Lung (tissue), 17 donors: ENCODE measurements at places on chromosomes 6 and 20.
A peak's percentile ranks its signal among the peaks of the same experiment; 100 is the strongest.

DNA sequence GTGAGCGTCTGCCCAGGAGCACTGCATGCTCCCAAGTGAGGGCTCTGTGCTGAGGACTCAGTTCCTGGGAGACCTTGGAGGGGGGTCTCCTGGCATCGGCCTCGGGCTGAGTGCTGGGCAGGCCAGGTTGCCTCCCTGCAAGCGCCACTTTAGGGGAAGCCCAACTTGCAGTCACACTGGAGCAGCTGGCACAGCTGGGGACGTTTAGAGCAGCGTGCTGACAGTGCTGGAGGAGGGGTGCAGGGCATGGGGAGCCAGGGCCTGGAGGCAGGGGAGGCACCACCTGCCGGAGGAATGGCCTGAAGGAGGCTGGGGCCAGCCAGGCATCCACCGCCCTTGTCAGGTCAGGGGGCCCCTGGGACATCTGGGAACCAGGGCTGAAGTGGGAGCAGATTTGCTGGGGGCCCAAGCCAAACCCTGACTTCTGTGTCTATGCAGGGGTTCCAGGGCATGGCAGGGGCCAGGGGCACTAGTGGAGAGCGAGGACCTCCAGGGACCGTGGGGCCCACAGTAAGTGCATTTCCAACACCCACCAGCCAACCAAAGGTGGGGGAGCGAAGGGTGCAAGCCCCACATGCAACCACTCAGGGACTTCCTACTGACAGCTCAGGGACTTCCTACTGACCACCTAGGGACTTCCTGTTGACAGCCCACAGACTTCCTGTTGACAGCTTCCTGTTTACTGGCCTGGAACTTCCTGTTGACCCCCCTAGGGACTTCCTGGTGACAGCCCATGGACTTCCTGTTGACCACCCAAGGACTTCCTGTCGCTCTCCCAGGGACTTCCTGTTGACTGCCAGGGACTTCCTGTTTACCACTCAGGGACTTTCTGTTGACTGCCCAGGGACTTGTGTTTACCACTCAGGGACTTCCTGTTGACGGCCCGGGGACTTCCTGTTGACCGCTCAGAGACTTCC, 33.6 kb downstream of the COL20A1 start:
- DNase-seq, result no peak

DNA sequence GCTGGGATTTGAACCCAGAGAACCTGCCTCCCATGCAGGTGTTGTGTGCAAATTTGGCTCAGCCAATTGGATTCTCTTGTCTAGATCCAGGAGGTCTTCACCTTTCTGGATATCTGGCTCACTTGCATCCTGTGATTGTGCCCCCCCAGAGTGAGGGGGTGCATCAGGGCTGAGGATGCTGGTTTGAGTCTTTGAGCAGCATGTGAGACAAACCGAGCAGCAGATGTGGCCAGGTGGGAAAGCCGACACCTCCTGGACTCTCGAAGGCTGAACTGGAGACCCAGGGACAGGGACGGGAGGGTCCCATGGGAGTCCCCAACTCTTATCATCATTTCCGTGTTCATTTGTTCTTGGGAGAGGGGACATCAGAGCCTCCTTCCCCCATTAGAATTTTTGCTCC, 30.6 kb upstream of the SULF2 start:
- no peak for DNase-seq

DNA sequence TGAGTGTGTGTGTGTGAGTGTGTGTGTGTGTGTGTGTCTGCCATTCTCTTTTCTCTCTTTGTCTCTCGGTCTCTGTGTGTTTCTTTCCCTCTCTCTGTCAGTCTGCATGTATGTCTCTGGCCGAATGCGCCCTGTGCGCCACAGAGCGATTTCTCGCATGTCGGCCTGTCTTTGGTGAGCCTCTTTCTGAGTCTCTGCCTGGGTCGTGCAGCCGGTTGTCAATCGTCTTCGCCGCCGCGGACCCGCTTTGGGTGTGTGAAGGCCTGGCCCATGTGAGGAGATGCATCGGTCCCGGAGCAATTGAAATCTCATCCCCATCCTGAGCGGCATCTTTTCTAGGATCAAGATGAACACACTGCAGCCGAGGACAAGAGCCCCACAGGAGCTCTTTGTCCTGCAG, 1567.2 kb upstream of the DEFB115 start:
- no peak for DNase-seq

- DNase-seq, result no peak
Observed at GRCh38 chr6:15288856-15289255, 43.0 kb downstream of the JARID2 start.

GRCh38 chr20:21613512-21613911, 92.0 kb upstream of the PAX1 start:
- DNase-seq, result peak; percentile 58

DNA sequence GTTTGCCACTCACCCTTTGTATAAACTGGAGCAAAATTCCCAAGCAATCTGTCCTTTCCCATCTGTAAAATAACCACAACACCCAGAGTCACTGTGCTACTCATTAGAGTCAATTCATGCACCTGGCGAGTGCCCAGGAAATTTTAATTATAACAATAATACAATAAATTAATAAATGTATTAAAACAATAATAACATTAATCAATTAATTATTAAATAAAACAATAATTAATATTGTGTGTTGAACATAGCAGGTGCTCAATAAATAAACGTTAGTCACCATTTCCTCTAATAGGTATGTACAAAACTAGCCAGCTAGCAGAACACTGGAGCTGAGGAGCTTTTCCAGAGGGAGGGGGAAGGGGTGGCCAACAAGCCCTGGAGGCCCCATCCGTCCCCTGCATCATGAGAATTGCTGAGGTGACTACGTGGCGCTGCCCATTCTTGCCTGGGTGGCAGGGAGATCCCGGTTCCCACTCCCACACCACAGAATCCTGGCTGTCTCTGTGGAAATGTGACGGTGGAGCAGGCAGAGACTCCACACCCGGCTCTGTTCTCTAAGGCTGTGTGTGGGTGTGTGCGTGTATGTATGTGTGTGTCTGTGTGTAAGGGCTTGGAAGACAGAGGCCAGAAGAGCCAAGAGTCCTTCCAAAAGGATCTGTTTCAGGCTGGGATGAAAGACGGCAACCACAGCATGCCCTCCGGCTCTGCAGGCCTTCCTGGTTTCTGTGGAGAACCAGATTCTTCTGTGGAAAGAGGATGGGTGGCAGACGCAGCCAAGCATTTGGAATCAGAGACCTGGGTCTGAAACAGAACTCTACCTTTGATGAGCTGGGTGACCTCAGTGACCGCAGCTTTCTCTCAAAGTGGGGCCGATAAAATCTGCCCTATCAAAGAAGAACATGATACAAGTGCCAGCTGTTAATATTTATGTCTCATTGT, 18.8 kb upstream of the EZR start:
- DNase-seq, result no peak

DNA sequence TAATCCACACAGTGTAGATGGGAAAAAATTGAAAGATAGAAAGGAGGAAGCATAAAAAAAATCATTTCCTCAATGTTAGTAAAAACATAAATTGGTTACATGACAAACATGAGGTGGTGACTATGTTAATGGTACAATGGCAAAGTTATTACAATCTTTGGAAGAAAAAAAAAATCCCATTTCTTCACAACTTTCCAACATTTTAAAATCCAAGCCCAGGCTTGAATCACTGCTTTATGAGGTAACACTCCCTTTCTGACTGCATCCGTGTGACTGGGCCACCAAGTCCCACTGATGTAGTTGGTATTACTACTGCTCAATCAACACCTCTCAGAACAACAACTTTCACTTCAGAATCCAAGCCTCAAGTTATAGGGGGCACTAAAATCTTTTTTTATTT, 160.4 kb downstream of the BTBD9 start:
- DNase-seq, result no peak

DNA sequence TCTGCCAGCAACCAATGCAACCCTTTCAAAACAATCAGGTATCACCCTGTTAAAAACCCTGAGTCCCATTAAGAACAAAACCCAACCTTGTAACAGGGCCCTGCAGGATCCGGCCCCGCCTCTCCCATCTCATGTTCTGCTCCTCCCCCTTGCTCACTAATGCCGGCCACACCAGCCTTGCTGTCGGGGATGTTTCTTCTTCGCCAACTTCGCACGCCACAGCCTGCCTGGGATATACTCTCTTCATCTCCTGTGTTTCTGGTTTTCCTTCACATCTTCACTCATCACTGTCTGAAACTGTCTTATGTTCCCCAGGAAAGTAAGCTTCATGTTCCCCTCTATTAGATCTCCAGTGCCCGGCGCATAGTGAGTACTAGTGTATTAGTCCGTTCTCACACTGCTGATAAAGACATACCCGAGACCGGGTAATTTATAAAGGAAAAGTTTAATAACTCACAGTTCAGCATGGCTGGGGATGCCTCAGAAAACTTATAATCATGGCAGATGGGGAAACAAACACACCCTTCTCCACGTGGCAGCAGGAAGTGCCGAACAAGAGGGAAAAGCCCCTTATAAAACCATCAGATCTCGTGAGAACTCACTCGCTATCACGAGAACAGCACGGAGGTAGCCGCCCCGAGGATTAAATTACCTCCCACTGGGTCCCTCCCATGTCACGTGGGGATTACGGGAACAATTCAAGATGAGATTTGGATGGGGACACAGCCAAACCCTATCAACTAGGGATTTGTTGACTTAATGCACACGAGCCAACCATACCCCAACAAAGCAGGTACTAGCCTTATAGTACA, 5.1 kb downstream of the TP53RK start:
- peak; percentile 86 for DNase-seq

GRCh38 chr20:50472693-50473664, 37.2 kb upstream of the PTPN1 start:
- DNase-seq, result no peak
